ENCODE measurements at places on chromosomes 2 and 18.

DNA sequence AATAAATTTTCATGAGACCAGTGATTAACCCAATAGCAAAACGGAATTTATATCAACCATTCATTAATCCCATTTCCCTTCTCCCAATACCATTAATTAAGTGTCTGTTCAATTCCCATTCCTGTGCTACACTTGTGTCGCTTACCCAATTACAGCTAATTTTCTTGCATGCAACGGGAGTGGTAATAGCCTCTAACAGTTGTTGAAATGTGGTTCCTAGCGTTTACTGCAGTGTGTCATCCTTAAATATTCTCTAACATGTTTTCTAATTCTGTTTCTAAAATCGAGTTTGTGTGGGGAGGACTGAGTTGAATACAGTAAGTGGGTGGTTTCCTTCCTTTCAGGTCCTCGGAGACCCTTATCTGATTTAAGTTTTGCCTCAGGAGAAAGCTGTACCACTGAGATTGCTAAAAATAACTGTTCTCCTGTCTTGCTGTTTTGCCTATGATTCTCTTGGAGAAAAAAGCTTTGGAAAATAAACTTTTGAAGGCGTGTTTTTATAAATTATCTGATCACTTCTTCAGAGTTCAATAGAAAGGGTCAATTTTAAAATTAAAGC is 59.3 kb upstream of the LRRTM1 start:
- no peak for DNase-seq

DNA sequence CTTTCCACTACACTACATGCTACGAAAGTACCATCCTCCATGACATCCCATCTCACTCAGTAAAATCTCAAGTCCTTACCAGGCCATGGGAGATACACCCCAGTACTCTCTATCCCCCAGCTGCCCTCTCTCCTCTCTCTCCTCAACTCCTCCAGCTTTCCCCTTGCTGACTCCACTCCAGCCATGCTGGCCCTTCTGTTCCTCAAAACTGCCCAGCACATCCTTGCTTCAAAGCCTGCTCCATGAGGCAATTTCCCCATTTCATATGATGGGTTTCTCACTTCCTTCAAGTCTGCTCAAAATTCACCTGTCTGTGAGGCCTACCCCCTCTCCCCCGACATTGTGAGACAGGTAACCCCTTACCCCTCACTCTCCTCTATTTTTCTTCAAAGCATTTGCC is 8.6 kb downstream of the CHN1 start:
- no peak for DNase-seq

- no peak for DNase-seq
These were observed 75.7 kb upstream of the TFCP2L1 start for GRCh38 chr2:121360566-121361300.

DNA sequence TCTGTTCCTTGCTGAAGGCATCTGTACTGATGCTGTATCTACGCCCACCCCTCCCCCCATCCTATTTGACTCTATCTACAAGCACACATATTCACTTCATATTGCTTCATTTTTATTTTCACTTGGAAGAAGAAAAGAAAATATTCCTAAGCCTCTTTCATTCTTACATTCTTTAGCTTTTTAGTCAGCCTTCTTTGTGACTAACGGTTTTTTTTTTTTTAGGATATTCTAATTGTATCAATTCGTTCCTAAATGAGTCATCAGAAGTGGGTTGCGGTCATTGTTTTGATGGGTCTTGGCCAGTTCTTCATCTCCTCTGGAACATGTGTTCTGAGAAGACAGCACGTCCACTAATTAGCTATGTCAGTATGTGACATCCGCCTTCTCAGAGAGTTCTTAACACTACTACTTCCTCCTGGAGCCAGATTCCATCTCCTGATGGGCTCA is 88.7 kb downstream of the MYO1B start:
- no peak for DNase-seq

DNA sequence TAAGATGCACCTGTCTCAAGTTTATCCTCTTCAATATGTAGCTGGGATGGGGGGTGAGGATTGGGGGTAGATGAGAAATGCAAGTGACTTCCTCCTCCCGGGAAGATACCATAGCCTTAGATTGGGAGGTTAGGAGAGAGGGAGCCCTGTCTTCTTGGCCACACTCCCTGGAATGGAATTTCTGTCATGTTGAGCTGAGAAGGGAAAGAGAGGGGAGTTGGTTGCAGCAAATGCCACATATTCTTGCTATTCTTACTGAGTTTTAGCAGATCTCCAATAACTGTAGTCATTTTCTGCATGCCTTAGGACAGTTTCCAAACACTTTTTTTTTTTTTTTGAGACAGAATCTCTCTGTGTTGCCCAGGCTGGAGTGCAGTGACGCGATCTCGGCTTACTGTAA is 35.9 kb downstream of the TAF4B start:
- DNase-seq, result no peak

DNA sequence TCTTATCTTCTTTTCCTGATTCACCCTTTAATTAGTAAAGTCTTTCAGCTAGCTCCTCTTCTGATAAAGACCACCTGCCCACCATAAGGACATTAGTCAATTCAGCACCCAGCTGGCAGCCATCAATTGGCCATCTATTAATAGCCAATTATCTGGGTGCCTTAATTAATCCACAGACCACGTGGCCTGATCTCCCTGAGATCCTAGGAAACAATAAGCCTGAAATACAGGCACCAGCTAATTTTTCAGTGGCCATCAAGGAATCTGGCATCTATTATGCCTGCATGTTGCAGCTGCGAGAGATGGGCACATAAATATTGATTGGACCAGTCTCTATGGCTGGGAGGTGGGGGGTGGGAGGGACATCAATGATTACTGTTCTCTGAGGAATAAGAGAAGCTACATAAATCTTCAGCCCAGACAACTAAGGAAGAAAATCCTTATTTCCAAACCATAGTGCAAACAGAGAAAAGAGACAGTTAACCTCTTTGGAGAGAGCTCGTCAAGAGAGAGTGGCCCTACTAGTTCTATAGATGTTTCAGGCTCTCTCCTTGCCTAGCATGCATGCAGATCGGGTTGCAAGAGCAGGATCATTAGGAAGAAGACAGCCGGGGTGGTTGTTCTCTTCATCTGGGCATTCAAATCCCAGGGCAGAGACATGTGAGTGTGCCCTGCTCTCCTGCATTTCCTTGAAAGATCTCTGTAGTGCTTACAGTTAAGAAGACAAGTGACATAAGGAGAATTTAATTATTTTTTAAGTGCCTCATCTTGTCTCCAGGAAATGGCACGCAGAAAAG is 8.7 kb downstream of the GALNT14 start:
- no peak for DNase-seq

- no peak for DNase-seq
These were observed 104.9 kb downstream of the CDC42EP3 start for GRCh38 chr2:37566517-37566981.

- DNase-seq, result no peak
These were observed 59.5 kb upstream of the DYNAP start for GRCh38 chr18:54531402-54532065.

- DNase-seq, result no peak
These were observed 39.6 kb downstream of the HS1BP3 start for GRCh38 chr2:20611077-20611843.

GRCh38 chr2:128605931-128606330 is 287.3 kb upstream of the HS6ST1 start:
- DNase-seq, result no peak

- no peak for DNase-seq
These were observed 22.2 kb upstream of the SOS1 start for GRCh38 chr2:39142904-39143605.

GRCh38 chr2:176601066-176601465 is 331.8 kb downstream of the MTX2 start:
- no peak for DNase-seq

GRCh38 chr2:190053426-190053825 is 9.1 kb downstream of the MSTN start:
- no peak for DNase-seq

GRCh38 chr2:218397820-218398436 is 1.7 kb upstream of the CTDSP1 start:
- peak; percentile 75 for DNase-seq

GRCh38 chr18:44514766-44515165 is 165.9 kb upstream of the SETBP1 start:
- DNase-seq, result no peak

- no peak for DNase-seq
These were observed 7.2 kb downstream of the SMYD1 start for GRCh38 chr2:88074854-88075292.

DNA sequence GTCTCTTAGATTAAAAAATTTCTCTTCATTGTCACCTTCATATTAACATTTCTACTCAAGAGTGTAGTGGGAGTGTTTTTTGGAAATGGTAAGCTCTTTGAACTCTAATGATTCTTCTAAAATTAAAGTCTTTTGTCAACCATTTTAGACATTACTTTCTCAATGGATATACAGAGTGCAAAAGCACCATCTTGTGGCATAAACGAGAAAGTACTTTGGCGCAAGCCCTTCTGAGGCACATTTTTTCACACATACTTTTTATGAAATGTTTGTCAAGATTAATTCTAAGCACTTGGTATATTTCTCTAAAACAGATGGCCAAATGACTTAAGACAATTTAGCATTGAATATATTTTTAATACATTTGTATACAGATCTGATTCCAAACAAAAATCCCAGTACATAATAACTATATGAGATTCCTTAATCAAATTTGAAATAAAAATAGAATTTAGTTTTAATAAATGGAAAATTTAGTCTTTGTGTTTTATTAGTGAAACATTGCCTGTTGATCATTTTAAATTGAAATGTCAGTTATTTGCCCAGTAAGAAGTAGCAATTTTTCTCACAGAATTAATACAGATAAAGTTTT is 63.3 kb upstream of the GALNT5 start:
- no peak for DNase-seq

DNA sequence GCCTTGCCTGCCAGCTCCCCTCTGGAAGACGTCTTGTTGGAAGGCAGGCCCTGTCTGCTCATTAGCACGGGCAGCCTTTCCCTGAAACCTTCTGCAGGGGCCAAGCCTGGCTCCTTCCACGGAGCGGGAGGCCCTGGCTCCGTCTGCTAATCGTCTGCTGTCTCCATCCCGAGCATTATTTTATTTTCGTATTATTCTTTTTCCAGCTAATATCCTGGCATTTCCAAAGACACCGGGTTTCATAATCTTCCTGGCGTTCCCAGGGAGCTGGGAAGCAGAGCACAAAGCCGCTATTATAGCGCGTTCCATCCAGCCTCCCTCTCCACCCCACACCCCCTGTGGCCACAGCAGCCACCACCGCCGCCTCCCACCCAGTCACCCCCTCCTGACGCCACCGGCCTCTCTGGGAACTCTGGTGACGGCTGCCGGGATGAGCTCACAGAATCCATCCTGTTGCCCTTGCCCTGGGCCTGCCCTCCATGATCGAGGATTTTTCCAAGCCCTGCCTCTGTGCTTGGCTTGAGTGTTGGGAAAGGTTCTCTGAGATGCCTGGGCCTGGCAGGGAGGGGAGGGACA is 125.5 kb downstream of the DYSF start:
- no peak for DNase-seq

DNA sequence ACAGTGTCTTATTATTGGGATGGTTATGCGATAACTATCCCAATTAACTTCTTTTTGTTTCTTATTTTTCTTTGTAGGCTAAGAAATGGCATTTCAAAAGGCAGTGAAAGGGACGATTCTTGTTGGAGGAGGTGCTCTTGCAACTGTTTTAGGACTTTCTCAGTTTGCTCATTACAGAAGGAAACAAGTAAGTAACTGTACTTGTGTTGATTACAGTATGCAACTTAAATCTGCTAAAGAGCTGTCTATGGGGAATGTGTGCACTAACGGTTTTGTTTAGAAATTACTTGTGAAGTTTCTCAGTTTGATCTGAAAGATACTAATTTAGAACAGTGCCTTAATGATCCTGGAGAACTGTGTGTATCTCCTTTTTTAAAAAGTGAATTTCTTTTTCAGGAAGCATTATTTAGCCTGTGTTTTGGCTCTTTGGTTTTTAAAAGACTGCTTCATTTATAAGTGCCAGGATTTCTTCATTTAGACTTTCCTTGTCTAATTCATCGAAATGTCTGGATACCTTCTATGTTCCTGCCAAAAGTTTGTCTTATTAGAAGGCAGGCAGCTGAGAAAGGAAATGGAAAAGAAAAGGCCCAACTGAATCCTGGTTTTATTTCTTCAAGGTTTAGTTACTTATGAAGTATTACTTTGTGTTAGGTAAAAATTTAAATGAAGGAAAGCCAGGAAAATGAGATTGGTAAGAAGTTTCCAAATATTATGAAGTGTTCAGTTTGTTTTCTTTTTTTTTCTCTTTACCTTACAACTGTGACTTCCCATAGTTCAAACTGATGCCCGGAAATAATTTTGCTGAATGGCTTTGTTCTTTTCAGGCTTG is 40.1 kb downstream of the GPD2 start:
- DNase-seq, result no peak

DNA sequence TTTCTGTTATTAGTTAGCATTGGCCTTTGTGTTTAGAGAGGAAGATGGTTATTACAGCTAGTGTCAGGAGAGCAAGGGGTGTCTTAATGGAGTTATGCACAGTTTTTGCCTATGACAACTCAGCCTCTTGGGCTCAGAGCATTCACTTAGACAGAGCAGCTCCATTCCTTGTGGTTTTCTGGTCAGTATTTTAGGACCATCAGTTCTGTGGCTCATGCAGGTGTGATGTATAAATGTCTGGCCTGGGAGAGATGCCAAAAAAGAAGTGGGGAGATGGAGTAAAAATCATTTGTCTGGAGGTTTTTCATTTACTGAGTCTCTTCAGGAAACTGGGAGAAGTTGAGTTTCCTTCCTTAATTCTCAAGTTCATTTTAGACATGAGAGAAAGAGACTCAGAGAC is 79.7 kb downstream of the PRKCE start:
- no peak for DNase-seq

DNA sequence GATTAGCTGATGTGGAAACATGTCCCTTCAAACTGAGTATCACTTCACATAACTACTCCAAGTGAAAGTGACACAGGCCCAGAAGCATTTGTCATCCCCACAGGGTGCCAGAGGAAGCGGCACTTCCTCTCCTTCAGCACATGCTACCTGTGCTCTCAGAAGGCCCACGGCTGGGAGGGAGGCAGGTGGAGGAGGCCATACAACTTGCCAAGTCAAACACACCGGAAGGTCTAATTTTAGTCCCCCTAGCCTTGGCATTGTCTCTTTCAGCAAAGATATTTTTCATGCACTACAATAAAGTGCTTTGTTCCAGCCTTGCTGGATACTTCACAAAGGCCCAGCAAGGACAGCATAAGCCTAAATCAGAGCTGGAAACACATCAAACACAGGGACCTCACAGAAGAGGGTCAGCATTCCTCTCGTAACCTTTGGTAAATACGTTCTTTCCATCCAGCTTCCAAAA is 38.0 kb downstream of the VSNL1 start:
- DNase-seq, result no peak

GRCh38 chr2:168072626-168073303 is 174.6 kb downstream of the STK39 start:
- DNase-seq, result no peak

- DNase-seq, result no peak
These were observed 54.9 kb downstream of the XRCC5 start for GRCh38 chr2:216164087-216164486.

Data from ecto neural progenitor cell (in vitro differentiated cells).